T-helper 1 cell (primary cell): ENCODE measurements at places on chromosomes 4 and X.

- no peak for DNase-seq
Measured at GRCh38 chr4:42302348-42302747, 94.9 kb upstream of the SHISA3 start.

GRCh38 chr4:52979020-52979419 is 116.9 kb downstream of the RASL11B start:
- no peak for DNase-seq

DNA sequence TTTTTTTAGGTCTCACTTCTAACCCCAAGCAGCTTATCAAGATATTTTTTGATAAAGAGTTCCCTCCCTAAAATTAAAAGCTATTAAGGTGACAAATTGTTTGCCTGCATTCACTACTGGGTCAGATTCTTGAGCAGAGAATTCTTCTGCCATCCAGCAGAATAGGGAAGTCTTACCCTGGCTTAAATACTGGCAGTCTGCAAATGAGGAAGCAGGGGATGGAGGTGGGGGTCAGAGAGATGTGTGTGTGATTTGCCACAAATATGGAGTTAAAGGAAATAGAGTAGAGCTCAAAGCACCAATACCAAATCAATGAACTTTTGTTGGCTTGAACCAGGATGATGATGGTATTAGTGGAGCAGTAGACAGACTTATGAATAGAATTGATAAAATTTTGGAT is 122.2 kb downstream of the ANXA5 start:
- no peak for DNase-seq

- no peak for DNase-seq
Measured at GRCh38 chrX:45667666-45668065, 467.0 kb upstream of the DIPK2B start.

DNA sequence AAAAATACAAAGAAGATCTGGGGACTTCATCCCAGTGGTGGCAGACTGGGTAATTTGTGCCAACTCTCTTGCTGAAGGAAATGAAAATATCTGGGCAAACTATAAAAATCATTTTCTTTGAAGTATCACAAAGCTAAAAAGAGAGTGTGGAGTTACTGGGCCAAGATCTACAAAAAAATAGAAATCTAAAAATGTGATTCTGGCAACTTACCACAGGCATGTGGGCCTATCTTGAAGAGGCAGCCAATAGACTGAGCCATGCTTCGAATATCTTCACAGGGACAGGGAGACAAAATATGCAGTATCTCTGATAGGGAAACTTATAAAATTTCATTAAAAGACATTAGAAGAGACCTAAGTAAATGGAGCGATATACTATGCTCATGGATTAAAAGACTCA is 168.8 kb downstream of the RCHY1 start:
- no peak for DNase-seq

GRCh38 chr4:165682611-165683010 is 190.4 kb upstream of the TLL1 start:
- no peak for DNase-seq

DNA sequence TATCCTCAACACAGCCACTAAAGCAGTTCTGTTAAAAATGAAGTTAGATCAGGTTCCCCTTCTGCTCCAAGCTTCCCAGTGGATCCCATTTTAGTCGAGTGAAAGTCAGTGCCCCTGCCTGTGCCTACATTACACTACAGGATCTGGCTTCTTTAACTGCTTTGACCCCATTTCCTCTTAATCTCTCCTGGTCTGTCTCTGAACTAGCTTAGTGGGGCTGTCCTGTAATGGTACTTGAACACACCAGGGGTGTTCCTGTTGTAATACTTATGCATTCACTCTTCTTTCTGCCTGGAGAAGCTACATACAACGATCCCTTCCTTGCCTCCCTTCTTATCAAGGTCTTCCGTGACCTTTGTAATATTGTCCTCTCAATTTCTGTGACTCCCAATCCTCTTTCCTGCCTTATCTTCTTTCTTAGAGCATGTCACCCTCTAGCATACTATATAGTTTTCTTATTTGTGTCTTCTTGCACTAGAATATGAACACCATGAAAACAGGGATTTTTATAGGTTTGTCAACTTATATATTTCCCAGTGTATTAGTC is 16.7 kb downstream of the ARSJ start:
- DNase-seq: no peak

GRCh38 chrX:71282514-71283402 is 677 bp upstream of the NONO start:
- DNase-seq: no peak

DNA sequence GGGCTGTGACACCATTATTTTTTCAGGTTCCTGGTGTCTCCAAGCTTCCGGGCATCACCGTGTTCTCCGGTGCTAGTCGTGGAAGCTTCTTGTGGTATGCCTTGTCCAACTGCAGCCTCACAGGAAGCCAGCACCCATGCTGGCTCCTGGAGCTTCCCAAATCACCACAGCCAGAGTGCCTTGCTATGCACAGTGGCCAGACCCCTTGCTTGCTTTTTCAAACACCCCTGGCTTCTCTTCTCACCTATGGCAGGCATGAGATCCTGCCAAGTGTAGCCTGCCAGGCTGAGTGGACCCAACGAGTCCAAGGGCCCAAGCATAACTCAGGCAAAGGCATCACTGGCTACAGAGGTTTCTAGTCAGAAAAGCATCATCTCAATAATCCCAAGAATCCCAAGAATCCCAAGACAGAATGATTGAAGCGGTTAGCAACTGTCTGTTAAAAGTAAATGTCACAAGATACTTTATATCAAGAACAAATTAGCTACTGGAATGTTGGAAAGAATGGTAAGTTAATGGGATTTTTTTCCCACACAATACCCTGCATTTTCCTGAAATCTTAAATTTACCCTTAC is 1522.9 kb downstream of the PCDH18 start:
- no peak for DNase-seq

- no peak for DNase-seq
Measured at GRCh38 chr4:54541426-54542118, 116.2 kb upstream of the KIT start.

DNA sequence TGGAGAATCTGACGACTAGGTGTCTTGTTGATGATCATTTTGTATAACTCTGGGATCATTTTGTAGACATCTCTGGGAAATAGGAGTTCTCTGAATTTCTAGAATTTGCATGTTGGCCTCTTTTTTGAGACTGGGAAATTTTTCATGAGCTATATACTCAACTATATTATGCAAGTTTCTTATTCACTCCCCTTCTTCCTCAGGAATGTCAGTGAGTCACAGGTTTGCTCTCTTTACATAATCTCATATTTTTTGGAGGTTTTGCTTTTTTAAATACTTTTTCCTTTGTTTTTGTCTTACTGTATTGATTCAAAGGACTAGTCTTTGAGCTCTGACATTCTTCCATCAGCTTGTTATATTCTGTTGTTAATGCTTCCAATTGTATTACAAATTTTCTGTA is 1324.2 kb downstream of the TECRL start:
- DNase-seq: no peak

GRCh38 chr4:118390121-118390520 is 37.3 kb upstream of the PRSS12 start:
- no peak for DNase-seq

DNA sequence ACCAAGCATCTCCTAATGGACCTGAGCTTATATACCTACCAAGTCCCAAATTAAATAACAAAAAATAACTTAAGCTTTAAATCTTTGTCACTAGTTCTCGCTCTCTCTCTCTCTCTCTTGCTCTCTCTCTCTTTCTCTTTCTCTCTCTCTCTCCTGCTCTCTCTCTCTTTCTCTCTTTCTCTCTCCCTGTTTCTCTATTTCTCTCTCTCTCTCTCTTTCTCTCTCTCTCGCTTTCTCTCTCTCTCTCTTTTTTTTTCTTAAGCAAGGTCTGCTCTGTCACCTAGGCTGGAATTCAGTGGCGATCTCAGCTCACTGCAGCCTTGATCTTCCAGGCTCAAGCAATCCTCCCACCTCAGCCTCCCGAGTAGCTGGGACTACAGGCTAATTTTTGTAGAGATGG is 266.6 kb downstream of the BANK1 start:
- no peak for DNase-seq

- DNase-seq: no peak
Measured at GRCh38 chr4:7165874-7166201, 26.5 kb upstream of the SORCS2 start.

- no peak for DNase-seq
Measured at GRCh38 chr4:16450031-16450430, 223.8 kb upstream of the TAPT1 start.

DNA sequence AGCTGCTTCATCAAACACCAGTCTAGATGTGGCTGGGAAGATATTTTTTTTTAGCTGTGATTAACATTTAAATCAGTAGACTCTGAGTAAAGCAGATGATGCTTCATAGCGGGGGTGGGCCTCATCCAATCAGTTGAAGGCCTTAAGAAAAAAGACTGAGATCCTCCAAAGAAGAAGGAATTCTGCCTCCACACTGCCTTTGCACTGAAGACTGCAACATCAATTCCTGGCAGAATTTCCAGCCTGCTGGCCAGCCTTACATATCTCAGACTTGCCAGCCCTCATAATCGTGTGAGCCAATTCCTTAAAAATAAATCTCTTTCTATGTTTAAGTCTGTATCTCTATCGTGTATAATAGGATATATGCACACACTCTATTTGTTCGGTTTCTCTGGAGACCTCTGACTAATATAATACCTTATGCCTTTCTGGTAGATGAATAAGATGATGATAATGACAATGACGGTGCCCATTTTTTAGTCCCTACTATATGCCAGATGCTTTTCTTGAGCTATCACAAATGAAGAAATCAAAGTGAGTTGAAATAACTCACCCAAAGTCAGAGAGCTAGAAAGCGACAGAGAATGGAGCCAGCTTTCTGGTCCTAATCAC is 66.1 kb upstream of the SOD3 start:
- DNase-seq: no peak
